Upper lobe of right lung (tissue), 1 donor: ENCODE measurements at places on chromosomes 12 and 14. TPM values are rescaled to one million over a fixed set of nuclear protein-coding genes. Genes with fewer than 3 reads are reported as not detected.

The ZNF84 gene
- total RNA-seq: 24.1 TPM

GRCh38 chr12:77722536-77722935 is 108.2 kb upstream of the NAV3 start:
- DNase-seq: no peak
- H3K36me3 ChIP-seq: no peaks in the 10 kb centered on the region
- no peak overlapping the region for H3K27ac ChIP-seq
- no peaks in the 10 kb centered on the region for H3K4me1 ChIP-seq
- no peaks in the 10 kb centered on the region for H3K27me3 ChIP-seq

The OR4L1 gene
- total RNA-seq: not detected

DNA sequence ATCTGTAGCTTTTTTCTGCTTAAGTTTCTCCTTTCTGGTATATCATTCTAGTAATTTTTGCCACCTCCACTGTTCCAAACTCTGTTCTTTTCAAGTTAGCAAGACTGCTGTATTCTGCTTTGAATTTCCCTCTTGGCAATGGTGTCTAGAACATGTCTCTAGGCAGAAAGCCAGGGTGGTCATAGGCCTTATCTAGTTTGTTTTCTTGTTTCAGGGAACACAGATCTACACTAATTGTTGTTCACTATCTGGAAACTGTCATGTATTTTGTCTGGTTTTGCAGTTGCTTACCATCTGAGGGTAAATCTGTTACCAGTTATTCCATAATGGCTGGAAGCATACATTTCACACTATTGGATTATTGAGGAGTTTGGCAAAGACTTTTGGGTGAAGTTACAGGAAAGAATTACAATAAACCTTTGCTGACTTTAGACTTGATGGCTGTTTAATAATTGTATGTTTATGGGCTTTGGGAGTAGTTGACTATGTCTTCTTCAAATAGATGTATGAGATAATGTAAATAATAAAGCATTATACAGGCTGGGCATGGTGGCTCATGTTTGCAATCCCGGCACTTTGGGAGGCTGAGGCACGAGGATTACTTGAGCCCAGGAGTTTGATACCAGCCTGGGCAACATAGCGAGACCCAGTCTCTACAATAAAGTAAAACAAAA is 41.4 kb downstream of the FUT8 start:
- no peak overlapping the region for H3K4me3 ChIP-seq
- H3K27me3 ChIP-seq: no peaks in the 10 kb centered on the region
- H3K36me3 ChIP-seq: no peaks in the 10 kb centered on the region
- DNase-seq: no peak

DNA sequence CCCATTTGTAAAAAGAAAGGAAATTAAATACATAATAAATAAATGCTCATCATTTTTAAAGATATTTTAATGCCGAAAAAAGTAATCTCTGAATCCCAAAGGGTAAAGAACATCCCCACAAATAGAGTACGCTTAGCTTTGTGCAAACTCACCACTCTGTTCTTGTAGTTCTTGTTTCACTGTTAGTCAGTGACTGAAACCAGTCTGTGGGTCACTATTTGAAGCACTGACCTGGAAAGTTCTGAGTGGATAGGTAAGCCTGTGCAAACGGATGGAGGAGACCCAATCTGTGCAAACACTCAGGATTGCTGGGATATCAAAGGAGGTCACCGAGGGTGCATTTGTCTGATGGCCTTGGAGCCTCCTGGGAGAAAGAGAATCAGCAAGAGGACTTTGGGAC is 68.1 kb upstream of the TSPAN11 start:
- no peaks in the 10 kb centered on the region for H3K36me3 ChIP-seq
- no peaks in the 10 kb centered on the region for H3K27me3 ChIP-seq
- no peak overlapping the region for H3K4me3 ChIP-seq
- DNase-seq: no peak
- H3K4me1 ChIP-seq: no peaks in the 10 kb centered on the region
- no peak overlapping the region for H3K27ac ChIP-seq

The ALDH1L2 gene
- 5.0 TPM for total RNA-seq
